ENCODE measurements at places on chromosomes 7 and 10. TPM values are rescaled to one million over a fixed set of nuclear protein-coding genes. Genes with fewer than 3 reads are reported as not detected.

The EBF3 gene
- total RNA-seq: 0.40 TPM

The SKIDA1 gene
- 127 TPM for total RNA-seq

The PDK4 gene
- not detected for total RNA-seq

The FAM25G gene
- not detected for total RNA-seq

The SRRM3 gene
- 4.6 TPM for total RNA-seq

The TDRD1 gene
- total RNA-seq: not detected

The PNLIPRP1 gene
- not detected for total RNA-seq

The SH2D4B gene
- total RNA-seq: 0.11 TPM

The CRTAC1 gene
- 0.77 TPM for total RNA-seq

The CALML5 gene
- not detected for total RNA-seq

The ETV1 gene
- total RNA-seq: 36.8 TPM

The ARHGEF5 gene
- 3.7 TPM for total RNA-seq

- DNase-seq: no peak
Observed at GRCh38 chr10:21740989-21741388, 207.0 kb downstream of the MLLT10 start.

DNA sequence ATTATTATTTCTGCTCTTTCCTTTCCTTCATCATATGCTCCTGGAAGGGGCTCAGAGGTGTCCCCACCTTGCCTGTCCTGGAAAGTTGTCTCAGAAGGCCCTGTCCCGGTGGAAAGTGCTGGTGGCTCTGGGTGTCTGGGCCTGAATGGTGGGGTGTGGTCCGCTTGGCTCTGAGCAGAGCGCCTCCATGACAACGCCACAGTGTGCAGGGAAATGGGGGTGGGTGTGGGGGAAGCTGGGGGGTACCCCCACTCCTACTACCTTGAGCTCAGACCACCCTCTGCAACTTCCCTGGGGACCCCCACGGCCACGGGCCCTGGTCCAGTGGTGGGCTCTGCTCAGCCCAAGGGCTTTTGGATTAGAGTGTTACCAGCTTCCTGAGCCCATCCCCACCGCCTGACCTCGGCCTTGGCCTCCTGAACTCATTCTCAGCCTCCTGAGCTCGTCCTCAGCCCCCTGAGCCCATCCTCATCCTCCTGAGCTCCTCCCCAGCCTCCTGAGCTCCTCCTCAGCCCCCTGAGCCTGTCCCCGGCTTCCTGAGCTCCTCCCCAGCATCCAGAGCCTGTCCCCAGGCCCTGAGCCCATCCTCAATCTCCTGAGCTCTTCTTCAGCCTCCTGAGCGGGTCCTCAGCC lies 106.4 kb upstream of the FAM20C start:
- DNase-seq: peak; percentile 1

GRCh38 chr7:17130281-17131059 lies 168.0 kb upstream of the AHR start:
- DNase-seq: peak; percentile 65

- no peak for DNase-seq
Observed at GRCh38 chr10:24857031-24857725, 95.2 kb downstream of the PRTFDC1 start.

DNA sequence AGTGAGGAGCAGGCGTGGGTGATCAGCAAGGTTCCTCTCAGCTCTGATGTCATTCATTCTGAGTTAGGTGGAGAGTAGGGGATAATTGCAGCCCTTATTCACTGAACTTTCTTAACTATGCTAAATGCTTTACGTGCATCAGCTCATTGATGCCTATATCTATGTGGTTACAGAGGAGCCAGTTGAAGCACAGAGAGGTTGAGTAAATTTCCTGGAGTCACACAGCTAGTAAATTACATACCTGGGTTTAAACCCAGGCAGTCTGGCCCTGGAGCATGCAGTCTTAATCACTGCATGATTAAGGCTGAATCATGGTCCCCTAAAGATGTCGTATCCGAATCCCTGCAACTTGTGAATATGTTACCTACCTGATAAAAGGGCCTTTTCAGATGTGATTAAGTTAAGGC lies 99.6 kb downstream of the GRK5 start:
- no peak for DNase-seq

DNA sequence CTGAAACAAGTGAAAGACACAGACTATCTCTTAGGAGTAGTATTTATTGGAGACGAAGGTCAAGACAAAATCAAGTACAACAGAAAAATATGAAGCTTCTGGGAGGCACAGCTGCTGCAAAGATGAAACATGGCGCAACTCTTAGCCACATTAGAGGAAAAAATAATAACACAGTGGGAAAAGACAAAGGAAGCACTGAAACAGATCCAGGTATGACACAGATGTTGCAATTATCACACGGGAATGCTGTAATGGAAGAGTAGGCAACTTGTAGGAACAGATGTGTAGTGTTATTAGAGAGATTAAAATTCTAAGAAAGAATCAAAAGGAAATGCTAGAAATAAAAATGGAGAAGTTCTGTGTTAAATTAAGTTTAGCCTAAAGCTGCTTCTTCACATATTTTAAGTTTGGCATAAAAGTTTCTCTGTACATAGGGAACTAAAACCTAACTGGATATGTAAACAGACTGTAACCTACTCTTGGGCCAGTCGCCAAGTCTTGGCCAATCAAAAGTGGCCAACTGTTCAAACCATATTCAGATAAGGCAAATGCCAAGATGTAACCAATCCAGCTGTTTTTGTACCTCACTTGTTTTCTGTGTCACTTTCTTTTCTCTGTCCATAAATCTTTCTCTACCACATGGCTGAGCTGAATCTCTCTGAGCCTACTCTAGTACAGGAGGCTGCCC lies 1132.0 kb upstream of the LRRTM3 start:
- DNase-seq: no peak

DNA sequence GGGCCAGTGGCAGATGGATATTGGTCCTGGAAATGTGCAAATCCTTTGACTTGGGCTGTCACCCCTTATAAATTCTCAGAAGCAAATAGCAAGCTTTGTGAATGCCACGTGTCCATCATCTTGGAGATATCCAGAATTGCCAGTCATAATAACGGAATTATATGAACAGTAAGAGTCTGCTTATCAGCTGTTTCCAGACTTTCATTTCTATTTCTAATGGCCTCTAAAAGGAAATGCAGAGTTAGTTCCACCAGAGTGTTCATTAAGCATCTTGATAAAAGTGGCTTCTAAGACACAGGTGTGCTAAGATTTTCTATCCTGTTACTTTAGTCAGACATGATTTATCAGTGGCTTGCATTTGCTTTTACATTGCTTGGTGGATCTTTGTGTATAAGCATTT lies 87.4 kb downstream of the RAMP3 start:
- DNase-seq: no peak

GRCh38 chr10:70615784-70616522 lies 13.4 kb upstream of the PRF1 start:
- no peak for DNase-seq

DNA sequence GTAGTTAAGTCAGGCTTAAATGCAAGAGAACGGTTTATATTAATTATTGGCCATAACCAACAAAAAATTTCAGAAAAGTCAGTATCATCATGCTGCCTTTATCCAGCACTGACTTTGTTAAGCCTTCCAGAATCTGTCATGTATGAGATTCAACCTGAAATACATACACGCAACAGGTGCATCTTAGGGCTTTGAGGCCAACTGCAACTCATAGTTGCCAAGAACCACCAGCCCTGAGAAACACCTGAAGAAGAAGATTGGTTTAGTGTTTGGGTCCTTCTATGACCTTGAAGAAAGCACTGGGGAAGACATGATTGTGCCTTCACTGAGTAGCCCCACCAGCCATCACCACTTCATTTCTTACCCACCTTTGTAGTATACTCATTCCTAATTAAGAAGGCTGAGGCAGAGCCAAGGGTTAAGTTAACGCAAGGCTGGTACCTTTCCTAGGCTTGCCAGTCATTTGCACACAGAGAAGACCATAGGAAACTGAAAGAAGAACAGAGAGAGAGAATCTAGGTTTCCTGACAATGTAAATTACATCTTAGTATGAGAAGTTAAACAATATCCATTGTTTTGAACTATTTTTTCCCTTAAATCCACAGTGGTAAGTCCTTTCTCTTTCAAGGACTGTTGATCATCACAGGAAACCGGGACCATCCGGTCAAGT lies 200.1 kb upstream of the PRKCQ start:
- DNase-seq: no peak

DNA sequence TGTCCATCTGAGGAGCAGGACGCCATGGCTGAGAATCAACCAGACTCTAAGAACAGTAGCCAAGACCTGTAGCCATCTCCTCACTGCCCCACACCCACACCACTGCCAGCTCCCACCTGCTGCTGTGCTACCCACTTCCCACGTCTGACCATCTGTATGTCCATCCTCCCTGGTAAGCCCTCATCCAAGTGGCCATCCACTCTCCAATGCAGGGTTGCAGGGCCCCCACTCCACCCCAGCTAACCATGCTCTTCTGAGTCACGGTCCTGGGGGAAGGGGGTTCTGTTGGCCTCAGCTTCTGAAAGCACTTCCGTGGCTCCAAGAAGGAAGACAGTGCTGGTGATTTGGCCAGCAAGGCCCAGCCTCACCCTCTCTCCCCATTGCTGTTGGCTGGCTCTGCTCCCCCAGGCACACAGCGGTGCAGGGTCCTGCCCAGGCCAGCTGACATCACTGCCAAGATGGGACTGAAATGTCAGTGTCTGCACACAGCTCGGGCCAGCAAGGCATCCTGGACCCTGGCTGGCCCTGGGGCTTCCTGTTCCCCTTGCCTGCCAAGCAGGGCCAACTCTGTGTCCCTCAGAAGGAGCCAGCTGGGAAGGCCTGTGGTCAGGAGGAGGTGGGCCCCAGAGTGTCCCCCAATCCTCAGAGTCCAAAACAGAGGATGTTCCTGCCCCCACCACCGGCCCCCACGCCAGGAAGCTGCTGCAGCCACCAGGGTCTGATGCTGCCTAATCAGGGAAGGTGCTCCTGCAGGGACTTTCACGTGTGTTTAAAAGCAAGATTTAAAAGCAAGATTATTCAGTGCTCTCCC lies 17.5 kb downstream of the RASGEF1A start:
- DNase-seq: no peak

DNA sequence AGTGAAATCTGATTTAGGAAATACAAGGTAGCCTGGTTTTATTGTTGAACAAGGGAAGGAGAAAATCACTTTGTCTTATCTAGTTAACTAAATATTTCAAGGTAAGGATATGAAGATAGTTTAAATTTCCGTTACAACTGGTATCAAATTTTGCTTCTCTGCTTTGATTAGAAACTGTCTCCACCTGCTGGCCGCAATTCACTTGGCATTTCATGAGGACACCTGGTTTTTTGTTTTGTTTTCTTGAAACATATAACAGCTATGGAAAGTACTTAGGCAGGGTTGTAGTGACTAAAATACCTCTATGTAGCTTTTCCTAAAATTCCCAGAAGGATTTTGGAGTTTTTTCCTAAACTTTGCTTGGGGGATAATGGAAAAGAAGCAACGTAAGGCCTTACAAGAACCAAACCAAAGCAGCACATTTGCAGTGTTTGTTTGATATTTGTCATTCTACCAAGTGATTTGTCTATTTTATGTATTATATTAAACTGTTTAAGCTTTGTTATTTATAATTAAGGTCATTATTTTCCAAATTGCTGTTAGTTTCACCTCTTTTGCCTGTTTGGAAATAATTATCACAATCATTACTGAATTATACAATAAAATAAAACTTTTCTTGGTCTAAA lies 73.6 kb downstream of the AHCYL2 start:
- peak; percentile 61 for DNase-seq

DNA sequence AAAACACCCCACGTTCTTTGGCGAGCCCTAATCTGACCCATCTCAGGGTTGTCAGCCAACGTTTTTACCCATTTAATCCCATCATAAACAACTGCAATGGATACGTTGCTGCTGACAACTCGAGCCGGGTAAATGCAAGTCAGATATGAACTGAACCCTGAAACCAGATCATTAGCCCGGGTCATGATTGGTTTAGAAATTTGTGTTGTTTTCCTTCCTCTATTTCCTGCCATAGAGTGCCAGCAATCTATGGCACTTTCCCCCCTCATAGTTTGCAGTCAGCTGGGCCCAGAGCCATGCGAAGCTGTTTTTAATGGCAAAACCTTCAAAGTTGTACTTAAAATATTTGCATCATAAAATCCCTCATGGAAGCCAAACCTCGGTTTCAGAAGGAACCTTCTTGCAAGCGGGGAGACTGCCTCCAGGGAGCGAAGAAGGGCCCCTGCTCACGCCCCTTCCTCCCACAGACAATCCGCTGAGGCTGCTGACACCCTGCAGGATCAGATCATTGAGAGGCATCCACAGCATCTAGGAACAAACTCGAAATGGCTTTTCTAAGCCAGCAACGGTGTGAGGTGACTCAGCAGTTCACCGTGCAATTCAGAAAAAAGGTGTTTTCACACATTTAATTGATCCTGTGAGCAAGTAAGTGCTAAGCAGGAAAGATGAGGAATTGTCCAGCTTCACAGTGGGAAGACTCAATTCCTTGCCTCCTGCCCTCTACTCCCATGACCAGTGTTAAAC lies 710.1 kb downstream of the PARD3 start:
- no peak for DNase-seq

DNA sequence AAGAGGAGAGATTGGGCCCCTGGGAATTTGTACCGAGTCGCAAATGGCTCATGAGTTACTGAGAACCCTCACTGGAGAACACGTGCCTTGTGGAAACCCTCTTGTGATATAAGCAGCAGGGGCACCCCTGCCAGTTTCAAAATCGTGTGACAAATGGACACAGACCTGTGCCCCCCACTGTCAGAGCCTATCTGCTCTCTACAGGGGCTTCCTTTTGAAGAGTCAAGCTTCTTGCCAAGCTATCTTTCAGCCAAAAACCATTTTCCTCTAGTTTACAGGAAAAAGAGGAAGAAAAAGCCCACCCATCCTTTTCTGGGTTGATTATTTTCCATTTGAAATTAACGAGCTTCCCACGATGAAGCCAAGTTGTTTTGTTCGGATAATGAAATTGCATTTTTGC lies 64.1 kb upstream of the MPP7 start:
- DNase-seq: no peak

- DNase-seq: no peak
Observed at GRCh38 chr7:149877890-149878522, 4.2 kb downstream of the ATP6V0E2 start.

DNA sequence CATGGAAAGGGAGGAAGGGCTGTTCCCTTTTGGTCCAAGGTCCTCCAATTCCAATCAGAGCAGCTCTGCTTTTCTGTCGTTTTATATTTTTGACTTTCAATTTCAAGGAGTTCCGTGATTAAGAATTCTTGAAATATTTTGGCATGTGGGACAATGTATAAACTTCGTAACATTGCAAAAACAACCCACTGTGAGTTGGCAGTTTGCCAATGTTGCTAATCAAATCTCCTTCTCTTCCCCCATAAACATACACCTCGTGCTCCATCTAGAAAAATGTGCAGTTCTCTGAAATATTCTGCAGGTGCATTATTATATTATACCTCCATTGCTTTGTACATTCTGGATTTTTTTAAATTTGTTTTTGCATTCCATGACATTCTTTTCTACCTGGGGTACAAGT lies 49.8 kb downstream of the POU6F2 start:
- DNase-seq: no peak

- DNase-seq: no peak
Observed at GRCh38 chr7:122975341-122975740, 20.2 kb downstream of the TAS2R16 start.

DNA sequence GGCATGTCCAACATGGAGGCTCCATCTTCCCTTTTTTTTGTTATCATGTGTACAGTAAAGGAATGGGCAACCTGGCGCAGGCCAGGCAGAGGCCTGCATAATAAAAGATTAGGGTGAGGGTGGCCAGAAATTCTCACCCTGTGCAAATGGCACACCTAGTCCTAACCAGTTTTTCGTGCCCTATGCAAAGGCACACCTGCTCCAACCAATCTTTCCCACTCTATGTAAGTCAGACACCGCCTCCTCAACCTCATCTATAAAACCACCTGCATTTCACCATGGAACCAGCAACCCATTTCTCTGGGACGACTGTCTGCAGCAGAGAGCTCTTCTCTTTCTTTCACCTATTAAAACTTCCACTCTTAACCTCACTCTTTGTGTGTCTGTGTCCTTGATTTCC lies 16.1 kb downstream of the TBATA start:
- no peak for DNase-seq

- peak; percentile 43 for DNase-seq
Observed at GRCh38 chr10:51425431-51425830, 274.0 kb downstream of the CSTF2T start.

All from neural progenitor cell (in vitro differentiated cells).